Mesenteric fat pad (tissue), 1 donor: ENCODE measurements at places on chromosomes 6 and 20. TPM values are rescaled to one million over a fixed set of nuclear protein-coding genes. Genes with fewer than 3 reads are reported as not detected.

DNA sequence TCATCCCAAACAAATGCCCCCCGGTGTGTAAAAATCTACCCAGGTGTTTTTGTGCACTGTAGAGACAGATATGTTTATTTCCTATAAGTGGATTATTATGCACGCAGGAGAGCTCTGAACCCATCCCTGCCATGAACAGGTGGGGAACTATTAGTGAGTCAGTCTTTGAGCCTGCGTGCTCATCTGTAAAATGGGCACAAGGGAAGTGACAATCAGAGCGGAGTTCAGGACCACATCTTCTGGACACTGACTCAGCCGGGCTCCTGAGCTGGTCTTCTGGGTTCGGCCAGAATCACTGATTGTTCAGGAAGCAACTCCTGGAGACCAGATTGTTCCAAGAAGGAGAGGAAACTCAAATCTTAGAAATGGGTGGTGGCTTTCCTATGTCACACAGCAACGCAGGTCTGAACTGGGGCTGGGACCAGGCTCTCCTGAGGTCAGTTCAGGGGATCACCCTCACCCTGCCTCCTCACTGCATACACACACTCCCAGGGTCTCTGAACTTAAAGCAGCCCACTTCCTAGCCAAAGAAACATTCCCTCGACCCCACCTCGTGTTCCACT, 27.3 kb upstream of the TGM2 start:
- DNase-seq, result peak; percentile 65

DNA sequence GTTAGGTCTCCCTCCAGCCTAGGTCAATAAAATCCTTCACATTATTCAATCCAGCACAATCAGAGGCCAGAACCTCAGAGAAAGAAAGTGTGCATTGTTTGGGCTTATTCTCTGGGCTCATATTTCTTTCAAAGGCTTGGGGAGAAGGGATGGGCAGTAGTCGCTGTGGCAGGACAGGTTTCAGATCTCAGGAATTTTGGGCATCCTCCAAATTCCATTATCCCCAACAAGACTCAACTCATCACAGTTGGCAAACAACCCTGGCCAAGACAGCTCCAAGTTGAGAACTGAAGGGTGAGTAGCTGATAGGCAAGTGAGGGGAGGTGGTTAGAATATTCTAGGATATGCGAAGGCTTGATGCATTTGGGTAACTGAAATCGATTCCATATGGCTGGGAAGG, 27.2 kb upstream of the CHD6 start:
- DNase-seq, result no peak

GRCh38 chr6:19394687-19395086, 442.5 kb upstream of the ID4 start:
- no peak for DNase-seq

GRCh38 chr20:58890518-58891085, 38.1 kb downstream of the GNAS start:
- DNase-seq, result peak; percentile 91

GRCh38 chr6:164756723-164757122, 552.7 kb downstream of the C6orf118 start:
- DNase-seq, result no peak

GRCh38 chr20:14777591-14777990, 440.2 kb upstream of the FLRT3 start:
- DNase-seq, result no peak

DNA sequence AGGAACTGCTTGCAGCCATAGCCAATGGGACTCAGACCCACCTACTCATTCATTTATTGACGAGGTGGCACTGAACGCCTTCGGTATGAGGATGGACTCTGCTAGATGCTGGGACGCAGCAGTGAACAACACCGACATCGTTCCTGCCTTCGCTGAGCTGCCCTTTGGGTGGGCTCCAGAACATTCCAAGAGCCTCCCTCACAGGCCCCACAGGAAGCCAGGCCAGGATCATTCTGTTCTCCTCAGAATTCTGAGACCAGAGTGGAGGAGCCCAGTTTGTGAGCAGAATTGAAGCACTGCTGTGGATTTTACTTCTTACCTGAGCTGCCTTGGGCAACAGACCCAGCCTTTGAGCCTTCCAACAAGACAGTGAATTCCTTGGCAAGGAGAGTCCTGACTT, 82.1 kb downstream of the KCNB1 start:
- DNase-seq, result no peak

- DNase-seq, result no peak
These were observed 410.8 kb upstream of the PLCB4 start for GRCh38 chr20:8658103-8658502.

DNA sequence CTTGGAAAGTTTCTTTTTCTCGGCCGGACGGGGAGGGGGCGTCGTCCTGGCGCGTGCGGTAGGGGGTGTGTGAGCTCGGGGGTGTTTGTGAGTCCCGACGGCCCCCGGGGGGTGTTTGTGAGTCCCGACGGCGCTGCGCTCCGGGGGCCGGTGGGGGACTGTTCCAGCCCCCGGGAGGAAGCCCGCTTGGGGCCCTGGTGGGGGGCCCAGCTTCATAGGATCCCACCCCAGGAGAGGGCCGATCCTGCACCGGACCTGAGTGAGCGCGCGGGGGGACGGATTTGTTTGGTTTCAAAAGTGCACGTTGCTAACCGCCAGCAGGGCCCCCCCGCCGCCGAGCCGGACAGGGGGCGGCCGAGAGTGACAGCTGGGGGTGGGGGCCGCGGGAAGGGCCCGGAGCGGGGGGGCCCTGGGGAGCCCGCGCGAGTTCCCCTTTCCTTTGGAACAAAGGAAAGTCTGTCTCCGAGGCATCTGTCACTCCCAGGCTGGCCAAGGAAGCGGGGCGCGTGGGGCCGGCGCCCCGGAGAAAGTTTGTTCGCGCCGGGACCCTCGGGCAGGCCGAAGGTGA, 485 bp downstream of the TGIF2 start:
- DNase-seq, result no peak

The PROCR gene
- total RNA-seq, result 103 TPM

The CTCFL gene
- 0.16 TPM for total RNA-seq
